ENCODE measurements at places on chromosomes 5 and 9.

GRCh38 chr5:38258319-38259061 lies at the start of gene EGFLAM:
EGFLAM (plus strand) TSS chr5:38258559; CDS start chr5:38258755, 196 bp downstream.
- no peak for DNase-seq

- DNase-seq: no peak
Observed at GRCh38 chr9:105658351-105658750, 3.9 kb upstream of the TAL2 start.

- DNase-seq: no peak
Observed at GRCh38 chr9:31554941-31555340, 829.5 kb upstream of the ACO1 start.

DNA sequence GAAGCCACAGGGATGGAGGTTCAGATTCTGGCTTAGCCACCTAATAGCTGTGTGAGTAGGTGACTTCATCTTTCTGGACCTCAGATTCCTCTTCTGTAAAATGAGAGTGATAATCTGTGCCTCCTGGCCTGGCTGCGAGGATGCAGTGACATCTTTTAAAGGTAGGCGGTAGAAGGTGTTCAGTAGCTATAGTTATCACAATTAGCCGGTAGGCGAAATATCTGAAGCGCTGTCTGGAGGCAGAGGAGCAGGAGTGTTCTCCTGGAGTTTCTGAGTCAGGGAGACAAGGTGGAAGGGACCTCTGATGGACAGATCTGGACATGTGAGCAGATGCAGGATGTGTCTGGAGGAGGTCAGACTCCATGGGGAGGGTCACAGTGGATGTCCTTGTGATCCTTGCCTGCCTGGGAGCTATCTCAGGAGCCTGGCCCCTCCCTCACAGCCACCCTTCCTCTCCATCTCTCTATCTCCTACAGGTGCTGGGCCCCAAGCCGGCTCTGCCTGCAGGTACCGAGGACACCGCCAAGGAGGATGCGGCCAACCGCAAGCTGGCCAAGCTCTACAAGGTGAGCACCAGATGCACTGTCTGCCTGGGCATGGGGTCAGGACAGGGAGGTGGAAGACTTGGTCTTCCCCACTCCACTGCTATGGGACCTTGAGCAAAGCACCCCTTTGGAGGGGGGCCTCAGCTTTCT lies 45.6 kb downstream of the GSN start:
- DNase-seq: no peak

DNA sequence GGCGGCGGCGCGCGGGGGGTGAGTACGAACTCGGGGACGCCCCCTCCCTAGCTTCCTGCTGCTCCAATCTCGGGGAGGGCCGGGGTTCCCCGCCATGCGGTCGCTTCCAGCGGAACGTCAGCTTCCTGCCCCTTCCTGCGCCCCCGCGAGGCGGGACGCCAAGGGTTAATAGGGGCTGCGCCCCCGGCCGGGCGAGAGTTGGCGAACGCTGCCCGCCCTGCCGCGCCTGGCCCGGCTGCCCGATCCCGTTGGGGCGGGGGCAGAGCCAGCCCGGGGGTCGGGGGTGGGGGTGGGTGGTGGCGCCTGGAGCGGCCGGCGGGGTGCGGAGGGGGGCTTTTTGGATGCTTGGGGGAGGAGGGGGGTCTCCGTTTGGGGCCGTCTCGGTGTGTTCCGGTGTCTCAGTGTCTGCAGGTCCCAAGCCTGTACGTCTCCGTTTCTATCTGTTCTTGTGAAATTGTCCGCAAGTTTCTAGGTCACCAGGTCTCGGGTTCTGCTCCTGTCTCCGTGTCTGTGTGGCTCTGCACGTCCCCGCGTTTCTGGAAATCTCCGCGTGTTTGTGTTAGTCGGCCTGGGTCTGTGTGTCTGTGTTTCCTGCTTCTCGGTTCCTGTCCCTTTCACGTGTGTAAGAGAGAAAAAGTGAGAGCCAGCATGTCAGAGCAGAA lies 789 bp downstream of the COL27A1 start:
- peak; percentile 27 for DNase-seq

DNA sequence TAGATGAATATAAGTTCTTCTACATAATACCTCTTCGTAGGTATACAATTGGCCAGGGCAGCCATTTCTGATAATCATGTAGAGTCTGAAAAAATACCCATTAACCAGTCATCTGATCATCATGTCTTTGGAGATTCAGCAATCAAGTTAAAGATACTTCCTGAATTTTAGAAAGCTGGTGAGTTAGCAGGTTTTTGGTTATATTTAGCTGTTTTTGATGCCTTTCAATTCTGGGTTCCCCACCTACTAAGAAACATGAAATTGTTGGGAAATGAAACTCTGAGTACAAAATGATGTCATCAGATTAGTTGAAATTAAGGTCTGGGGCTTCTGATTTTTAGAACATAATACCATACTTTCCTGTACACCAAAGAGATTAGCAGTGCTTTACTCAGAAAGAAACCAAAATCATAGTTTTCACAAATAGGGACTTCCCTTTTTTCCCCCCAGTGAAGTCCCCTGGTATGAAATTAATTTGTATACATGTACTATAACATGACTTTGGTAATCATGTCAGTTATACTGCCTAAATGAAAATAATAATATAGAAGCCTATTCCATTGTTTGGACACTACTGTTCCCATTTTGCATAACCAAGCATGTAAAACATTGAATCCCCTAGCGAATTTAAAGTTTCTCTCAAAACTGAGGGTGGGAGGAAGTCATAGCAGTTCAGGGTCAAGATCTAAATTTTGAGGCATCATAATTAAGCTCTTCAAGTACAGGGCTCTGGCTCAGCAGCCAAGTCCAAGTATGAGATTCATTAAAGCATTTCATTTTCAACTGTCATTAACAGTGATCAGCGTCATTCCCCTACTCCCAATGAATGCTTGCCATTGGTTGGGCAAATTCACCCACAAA lies 17.9 kb downstream of the PRLR start:
- no peak for DNase-seq

DNA sequence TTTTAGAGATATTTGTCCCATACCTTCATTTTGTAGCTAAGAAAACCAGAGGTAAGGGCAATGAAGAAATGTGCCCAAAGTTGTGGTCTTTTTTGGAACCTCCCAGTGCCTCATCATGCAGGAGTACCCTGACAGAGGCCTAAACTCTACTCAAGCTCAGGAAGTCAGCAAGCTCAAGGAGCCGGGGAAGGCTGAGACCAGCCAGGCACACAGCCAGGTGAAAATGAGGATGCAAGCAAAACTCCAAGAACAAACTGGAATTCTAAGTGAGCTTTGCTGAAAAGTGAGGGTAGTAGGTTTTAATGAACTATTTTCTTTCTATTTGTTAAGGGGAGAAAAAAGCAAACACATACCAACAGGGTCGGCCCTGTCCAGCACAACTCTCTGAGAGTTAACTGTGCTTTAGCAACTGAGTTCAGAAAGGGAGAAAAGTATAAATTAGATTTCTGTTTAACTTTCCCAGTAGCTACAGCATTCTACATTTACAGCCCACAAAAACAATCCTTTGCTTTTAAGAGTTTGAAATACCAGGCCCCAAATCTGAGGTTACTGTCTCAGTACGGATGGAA lies 146.4 kb downstream of the GNAQ start:
- DNase-seq: no peak

GRCh38 chr5:141543053-141543452 lies 54.2 kb downstream of the PCDHGC5 start:
- DNase-seq: no peak

DNA sequence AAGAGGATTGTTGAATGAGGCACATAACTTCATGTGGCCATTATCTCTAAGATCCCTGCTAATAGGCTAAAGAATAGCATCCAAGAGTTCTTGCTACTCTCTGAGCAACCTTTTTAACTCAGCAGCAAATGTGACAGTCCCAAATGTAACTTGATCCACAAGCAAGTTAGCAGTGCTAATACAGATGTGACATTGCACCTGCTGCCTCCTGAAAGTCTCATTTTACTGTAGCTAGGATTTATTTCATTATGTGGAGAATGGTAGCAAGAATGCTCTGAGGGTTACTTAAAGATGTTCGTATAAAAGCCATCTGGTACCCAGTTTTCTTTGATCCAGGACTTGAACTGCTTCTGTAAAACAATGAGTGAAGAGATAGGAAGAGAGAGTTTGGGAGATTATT lies 45.8 kb downstream of the CDH10 start:
- no peak for DNase-seq

DNA sequence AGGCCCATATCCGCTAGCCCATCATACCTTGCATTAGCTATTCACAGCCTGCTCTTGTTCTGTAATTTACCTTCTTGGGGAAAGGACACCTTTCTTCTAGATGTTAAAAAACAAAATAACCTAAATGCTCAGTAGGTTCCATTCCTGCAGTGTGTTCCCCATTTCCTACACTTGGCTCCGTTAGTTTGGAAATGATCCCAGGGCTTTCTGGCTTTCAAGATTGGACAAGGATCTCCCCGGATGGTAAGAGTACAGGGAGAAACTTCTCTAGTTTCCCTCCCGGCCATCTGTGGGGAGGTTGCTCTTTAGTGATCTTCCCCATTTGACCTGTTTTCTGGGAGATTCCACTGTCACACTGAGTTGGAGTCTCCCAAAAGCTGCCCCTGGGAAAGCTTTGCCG lies 27.3 kb upstream of the STC2 start:
- DNase-seq: no peak

DNA sequence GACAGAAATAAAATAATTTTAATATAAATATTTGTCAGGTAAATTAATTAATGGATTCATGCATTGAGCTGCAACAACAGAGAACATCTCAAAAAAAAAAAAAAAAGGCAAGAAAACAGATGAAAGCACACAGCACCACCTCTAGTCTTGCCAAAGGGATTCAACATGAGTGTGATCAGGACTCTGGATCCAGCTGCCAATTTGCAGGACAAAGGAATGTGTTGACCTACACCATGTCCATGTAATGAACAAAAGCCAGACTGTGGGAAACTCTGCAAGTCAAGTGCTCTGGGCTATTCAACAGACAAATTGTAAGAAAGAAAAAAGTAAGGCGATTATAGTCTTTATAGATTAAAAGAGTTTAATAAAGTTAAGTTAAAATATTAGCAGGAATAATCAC lies 769.3 kb downstream of the TLR4 start:
- no peak for DNase-seq

DNA sequence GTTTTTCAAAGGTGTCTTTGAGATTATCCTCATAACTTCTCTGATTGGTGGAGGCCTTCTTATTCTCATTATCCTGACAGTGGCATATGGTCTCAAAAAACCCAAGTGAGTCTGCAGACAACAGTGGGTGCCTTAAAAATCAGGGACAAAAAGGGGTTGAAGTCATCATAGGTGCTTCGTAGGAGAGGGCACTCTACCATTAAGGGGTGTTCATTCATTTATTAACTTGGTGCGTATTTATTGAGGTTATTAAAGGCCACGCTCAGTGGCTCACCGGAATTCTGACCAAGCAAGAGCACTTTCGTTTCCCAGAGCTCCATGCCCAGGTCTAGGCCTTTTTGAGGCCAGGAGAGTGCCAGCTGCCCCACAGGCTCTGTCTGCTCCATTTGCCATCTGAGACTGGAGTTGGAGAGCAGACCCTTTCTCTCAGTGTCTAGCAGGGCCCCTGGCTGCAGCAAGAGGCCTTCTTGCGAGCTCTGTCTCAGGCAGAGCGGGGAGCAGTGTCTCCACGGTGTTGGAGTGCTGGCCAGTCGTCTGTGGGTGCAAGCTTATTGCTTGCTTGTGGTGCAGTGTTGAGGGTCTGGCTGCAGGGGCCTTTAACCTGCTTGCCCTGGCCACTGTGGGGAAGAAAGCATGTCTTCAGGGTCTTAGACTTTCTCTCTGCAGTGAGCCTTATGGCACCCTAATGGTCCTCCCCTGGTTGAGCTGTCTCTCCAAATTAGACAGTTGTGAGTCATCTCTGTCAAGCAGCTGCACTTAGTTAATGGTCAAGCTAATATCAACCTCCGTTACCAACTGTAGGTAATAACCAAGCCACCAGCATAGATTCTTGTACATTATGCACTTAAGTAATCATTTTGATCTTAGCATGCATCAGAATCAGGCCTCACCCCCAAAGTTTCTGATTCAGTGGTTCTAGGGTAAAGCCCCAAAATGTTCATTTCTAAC lies 62.6 kb downstream of the IL31RA start:
- DNase-seq: no peak

GRCh38 chr5:143037071-143037470 lies 266.9 kb downstream of the ARHGAP26 start:
- no peak for DNase-seq

DNA sequence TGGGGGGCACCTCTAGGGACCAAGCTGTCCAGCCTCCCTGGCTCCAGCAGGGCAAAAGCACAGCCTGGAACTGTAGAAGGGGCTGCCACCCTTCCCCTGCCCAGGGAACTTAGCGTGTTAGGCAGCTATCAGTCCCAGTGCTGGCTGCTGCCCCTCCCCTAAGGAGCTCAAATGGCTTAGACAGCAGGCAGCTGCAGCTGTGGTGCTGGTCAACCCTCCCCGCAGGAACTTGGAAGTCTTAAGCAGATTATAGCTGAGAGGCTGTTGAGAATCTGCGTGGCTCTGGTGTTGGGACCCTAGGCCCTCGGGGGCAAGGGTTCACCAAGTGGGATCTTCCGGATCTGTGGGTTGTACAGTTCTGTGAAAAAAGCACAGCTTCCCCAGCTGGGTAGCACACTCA lies 536.5 kb upstream of the CDH10 start:
- DNase-seq: no peak

- DNase-seq: no peak
Observed at GRCh38 chr5:132488590-132488989, 2.0 kb downstream of the IRF1 start.

DNA sequence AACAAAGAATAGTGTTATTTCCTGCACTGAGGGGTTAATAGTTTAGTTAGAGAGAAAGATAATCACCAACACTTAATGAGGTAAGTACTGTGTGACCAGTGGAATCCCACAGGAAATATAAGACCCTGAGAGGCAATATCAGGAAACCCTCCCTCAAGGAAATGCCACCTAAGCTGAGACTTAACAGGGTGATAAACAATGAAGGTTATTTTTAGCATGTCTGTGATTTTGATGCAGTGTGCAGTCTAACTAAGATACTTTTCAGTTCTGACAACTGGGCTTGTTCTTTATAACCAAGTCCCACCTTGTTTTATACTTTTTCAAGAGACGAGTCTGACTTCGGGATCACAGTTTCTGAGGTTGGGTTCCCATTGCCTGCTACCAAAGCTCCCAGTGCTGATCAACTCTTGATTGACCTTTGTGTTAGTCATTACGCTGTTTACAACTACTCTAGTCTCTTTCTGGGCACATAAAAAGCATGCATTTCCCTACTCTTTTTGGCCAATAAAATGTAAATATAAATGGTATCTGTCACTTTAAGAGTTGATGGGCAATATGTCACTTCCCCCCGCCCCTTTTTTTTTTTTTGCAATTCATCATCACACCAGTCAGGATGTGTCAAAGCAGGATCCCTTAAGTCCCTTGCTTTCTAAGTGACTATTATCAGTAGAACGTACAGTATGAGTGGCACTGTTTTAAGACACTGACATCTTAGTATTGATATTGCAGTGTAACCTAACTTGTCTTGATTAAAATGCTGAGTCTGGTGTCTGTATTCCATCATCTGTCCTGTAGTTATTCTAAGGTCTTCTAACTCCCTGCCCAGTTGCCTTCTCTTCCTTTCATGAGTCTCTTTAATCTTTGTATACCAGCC lies 31.4 kb downstream of the C6 start:
- DNase-seq: no peak

Data from naive thymus-derived CD4-positive, alpha-beta T cell (primary cell).